LHCN-M2 (cell line): ENCODE measurements at places on chromosomes 1 and 21.

GRCh38 chr21:17803536-17803935, 15.6 kb downstream of the C21orf91 start:
- DNase-seq: no peak

DNA sequence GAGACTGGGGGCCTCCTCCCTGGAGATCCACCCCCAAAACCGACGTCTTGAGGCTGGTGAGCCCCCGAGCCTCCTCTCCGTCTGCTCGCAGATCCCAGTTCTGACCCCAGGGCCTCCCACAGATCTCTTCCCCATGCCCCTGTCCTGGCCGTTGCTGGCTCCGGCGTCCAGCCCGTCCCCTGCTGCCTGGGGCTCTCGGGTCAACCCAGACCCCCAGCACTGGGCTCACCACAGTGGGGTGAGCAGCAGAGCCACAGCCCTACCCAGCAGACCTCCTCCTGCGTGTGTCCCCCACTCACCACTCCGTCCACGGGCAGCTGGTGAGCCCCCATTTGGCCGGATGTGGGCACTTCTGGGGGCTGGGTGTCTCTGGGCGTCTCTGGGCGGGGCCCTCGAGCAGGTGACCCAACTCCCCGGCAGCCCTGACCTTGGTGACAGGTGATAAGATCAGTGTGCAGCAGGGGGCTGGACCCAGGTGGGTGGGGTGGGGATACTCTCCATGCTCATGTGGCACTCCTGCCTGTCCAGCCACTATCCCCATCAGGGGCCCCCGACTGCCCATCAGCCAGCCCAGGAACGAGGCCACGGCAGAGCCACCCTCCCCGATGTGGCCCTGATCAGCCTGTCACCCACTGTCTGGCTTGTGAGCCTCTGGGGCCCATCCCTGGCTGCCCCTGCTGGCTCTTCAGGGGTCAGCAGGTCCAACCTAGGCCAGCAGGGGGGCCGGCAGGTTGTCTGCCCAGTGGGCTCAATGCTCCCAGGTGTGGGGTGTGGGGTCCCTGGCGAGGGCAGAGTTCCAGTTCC, 709 bp downstream of the TNFRSF14 start:
- no peak for DNase-seq

DNA sequence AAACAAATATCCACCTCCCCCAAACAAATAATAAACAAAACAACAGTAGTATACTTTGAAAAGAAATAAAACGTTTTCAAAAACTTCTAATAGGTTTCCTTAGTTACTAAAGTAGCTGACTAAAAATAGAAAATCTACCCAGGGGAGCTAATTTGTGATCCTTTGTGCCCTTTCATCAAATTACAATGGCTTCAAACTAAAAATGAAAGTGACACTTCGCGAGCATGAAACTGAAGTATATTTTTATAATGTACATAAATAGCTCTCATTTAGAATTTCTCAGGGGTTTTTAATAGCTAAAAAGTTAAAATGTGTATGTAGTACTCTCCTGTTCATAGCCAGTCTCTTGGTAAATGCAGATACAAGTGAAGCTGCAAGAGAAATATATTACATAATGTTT, 78.4 kb downstream of the BRINP3 start:
- no peak for DNase-seq

GRCh38 chr1:153629971-153630370, 1.7 kb downstream of the S100A1 start:
- no peak for DNase-seq
